ENCODE measurements at places on chromosomes 13 and 19. TPM values are rescaled to one million over a fixed set of nuclear protein-coding genes. Genes with fewer than 3 reads are reported as not detected.

DNA sequence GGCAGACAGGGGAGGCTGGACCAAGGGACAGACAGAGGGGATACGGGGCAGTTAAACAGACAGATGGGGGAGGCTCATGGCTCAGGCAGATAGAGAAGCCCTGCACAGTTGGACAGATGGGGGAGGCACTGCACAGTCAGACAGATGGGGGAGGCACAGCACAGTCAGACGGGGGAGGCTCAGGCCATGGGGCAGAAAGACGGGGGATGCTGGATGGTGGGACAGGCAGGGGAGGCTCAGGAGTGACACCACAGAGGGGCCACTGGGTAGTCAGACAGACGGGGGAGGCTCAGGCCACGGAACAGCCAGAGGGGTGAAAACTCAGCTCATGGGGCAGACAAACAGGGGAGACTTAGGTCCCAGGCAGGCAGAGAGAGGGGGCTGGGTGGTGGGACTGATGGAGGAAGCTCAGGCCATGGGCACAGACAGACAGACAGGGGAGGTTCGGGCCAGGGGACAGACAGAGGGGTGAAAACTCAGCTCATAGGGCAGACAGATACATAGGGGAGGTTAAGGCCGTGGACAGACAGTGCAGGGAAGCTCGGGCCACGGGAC lies 886 bp downstream of the MFSD12 start:
- H3K4me1 ChIP-seq: peaks cover 25% of the 10 kb centered on the region
- no peak for DNase-seq
- peak overlapping the region; percentile 77 for H3K27ac ChIP-seq
- peaks cover 1% of the 10 kb centered on the region for H3K27me3 ChIP-seq
- H3K4me3 ChIP-seq: peak overlapping the region; percentile 98

The LILRA1 gene
- total RNA-seq: not detected

DNA sequence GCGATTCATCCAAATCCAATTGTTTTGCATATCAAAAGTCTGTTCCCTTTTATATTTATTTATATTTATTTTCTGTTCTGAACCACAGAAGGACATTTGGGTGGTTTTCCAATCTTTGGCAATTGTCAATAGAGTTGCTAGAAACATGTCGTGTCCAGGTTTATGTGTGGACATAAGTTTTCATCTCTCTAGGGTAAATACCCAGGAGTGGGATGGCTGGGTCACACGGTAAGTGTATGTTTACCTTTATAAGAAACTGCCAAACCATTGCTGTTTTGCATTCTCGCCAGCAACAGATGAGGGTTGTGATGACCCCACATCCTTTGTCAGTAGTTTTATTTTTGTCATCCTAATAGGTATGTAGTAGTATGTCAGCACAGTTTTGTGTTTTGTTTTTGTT lies 12.5 kb downstream of the AP1M1 start:
- H3K4me3 ChIP-seq: no peak overlapping the region
- peaks cover 2% of the 10 kb centered on the region for H3K27me3 ChIP-seq
- H3K27ac ChIP-seq: no peak overlapping the region
- DNase-seq: no peak
- peaks cover 61% of the 10 kb centered on the region for H3K36me3 ChIP-seq

The IGFL3 gene
- not detected for total RNA-seq

GRCh38 chr19:46766569-46767317 lies 20.5 kb upstream of the STRN4 start:
- H3K27me3 ChIP-seq: no peaks in the 10 kb centered on the region
- peaks cover 6% of the 10 kb centered on the region for H3K36me3 ChIP-seq
- H3K4me3 ChIP-seq: no peak overlapping the region
- DNase-seq: no peak
- no peak overlapping the region for H3K27ac ChIP-seq
- H3K4me1 ChIP-seq: peaks cover 8% of the 10 kb centered on the region

The SIGLEC5 gene
- total RNA-seq: not detected

DNA sequence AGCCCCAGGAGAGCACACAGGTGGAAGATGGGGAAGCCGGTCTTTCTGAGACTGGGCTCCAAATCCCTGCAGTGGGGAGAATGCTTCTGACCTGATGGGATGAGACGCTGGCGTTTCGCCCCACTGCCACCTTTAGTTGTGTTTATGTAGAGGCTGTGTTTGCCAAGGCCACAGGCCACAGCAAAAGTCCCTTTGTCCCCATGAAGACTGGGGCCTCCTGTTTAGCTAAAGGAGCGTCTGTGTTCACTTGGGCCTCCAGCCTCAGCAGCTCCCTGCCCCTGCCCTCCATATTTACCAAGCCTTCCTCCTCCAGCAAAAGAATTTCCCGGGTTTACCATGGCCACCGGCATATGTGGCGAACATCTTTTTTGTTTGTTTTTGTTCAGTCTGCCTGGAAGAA lies 10.4 kb upstream of the KLK14 start:
- no peak overlapping the region for H3K27ac ChIP-seq
- H3K4me3 ChIP-seq: no peak overlapping the region
- no peak for DNase-seq
- peaks cover 2% of the 10 kb centered on the region for H3K27me3 ChIP-seq
- H3K36me3 ChIP-seq: peaks cover 6% of the 10 kb centered on the region
- H3K4me1 ChIP-seq: peaks cover 13% of the 10 kb centered on the region

The NALCN gene
- total RNA-seq: 7.1 TPM

DNA sequence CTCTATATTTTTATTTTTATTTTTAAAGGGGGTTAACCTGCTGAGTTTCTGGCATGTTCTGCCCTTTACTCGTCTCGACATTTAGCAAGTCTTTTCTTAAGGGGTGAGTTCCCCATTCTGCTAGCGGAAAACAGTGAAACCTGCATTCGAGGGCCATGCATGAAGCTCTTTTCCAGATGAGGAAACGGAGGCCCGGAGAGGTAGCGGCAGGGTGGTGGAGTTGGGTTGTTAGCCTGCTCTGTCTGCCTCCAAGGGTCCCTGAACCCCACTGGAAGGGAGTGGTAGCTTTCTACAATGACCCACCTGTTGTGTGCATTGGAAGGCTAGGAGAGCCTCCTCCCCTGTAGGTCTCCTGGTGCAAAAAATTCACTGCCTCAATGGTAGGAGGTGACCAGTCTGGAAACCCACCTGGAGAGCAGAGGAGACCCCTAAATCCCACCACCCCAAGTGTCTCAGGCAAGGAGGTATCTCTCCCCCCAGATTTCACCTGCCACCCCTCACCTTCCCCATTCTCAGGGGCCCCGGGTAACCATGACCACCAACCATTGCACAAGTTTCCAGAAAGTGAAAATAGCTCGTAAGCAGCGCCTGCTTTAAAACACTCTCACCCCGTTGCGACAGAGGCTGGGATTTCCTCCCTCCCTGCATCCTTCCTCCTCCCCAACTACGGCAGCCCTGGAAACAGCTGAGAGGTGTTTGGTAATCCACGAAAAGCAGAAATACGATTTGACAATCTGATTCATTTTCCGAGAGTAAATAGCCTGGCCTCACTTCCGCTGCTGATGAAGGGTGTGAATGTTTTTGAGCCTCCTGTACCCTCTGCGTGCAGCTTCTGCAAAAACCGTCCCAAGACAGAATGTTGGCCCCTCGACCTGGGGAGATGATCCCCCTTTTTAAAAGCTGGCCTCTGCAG lies 3.5 kb downstream of the KLF2 start:
- peaks cover 63% of the 10 kb centered on the region for H3K27me3 ChIP-seq
- peaks cover 42% of the 10 kb centered on the region for H3K36me3 ChIP-seq
- peaks cover 57% of the 10 kb centered on the region for H3K4me1 ChIP-seq

The RNF225 gene
- total RNA-seq: 0.26 TPM

- H3K4me1 ChIP-seq: no peaks in the 10 kb centered on the region
- H3K27me3 ChIP-seq: no peaks in the 10 kb centered on the region
- DNase-seq: no peak
- no peak overlapping the region for H3K27ac ChIP-seq
- 0 out of 2 replicates have a peak, but pooled peaks cover 9% of the 10 kb centered on the region for H3K36me3 ChIP-seq
- no peak overlapping the region for H3K4me3 ChIP-seq
These were observed 14.9 kb downstream of the RFC3 start for GRCh38 chr13:33832872-33833271.

The CAPN12 gene
- 0.37 TPM for total RNA-seq

DNA sequence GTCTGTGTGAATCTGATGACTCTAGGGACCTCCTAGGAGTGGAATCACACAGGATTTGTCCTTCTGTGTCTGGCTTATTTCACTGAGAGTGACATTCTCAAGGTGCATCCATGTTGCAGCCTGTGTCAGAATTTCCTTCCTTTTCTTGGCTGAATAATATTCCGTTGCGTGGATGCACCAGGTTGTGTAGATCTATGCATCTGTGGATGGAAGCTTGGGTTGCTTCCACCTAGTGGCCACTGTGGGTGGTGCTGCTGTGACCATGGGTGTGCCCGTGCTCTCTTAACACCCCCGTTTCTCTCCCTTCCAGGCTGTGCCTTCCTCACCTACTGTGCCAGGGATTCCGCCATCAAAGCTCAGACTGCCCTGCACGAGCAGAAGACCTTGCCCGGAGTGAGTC lies 26.2 kb downstream of the CELF5 start:
- no peak overlapping the region for H3K4me3 ChIP-seq
- no peak overlapping the region for H3K27ac ChIP-seq
- H3K36me3 ChIP-seq: peaks cover 6% of the 10 kb centered on the region

DNA sequence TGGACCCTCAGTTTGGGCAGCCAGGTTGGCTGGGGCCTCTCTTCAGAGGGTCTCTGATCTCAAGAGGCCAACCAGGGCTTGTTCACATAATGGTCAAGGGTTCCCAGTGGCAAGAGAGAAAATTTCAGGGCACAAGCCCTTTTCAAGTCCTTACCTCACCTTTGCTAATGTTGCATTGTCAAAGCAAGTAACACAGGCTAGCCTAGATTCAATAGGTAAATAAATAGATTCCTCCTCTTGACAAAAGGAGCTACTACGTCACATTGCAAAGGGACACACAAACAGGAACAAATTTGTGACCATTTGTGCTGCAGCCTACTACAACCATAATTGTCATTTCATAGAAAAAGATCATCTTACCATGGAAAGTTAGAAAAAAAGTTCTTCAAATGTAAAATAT lies 33.9 kb upstream of the FRY start:
- H3K4me3 ChIP-seq: no peak overlapping the region
- H3K27ac ChIP-seq: no peak overlapping the region
- H3K4me1 ChIP-seq: peaks cover 9% of the 10 kb centered on the region
- no peak for DNase-seq
- no peaks in the 10 kb centered on the region for H3K27me3 ChIP-seq
- no peaks in the 10 kb centered on the region for H3K36me3 ChIP-seq

DNA sequence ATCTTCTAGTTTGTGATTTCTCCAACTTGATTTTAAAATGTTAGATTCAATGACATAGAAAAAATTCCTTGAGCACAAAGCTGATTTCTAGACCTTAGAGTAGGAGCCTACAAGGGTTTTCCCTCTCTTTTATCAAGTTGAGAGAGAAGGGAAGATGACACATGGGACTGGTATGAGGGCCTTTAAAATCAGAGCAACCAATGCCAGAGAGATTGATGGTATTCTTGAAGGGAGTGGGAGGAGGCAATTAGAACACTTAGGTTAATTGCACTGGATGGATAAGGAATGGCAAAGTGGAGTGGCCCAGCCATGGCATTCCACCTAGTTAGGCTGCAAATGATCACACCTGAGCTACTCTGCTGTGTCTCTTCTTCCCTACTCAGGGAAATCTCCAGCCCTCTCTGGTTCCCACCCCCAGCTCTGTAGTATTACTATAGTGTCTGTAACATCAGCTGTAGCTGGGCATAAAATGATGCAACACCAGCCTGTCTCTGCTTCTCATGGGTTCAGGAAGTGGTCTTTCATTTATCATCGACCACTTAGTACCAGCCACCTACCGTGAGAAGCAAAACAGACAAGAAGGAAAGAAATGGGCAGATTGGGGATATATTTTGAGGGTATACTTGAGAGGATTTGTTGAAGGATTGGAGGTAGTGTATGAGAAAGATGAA lies 333.6 kb downstream of the DLEU7 start:
- no peaks in the 10 kb centered on the region for H3K36me3 ChIP-seq
- H3K27ac ChIP-seq: no peak overlapping the region
- no peaks in the 10 kb centered on the region for H3K4me1 ChIP-seq
- peaks cover 10% of the 10 kb centered on the region for H3K27me3 ChIP-seq
- no peak overlapping the region for H3K4me3 ChIP-seq

The JAK3 gene
- 0.57 TPM for total RNA-seq

Data from HFFc6 (cell line).